ENCODE measurements at places on chromosomes 2 and 18.
A peak's percentile ranks its signal among the peaks of the same experiment; 100 is the strongest.

DNA sequence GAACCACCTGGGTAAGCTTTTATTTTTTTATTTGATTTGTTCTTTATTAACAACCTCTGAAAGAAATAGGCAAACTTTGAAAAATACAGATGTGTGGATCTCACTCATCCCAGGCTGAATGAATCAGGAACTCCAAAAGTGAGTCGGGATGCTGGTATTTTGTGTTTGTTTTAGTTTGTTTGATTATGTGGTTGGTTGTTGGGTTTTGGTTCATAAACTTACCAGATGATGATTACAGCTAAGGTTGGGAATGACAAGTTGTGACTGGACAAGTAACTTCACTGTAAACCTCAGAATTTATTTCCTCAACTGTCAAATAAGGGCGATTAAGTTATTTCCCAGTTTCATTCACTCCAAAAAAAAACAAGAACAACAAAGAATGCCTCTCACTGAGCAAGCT, 80.5 kb upstream of the KIF5C start:
- DNase-seq = peak; percentile 54

GRCh38 chr2:238287737-238288649, at the start of gene PER2:
Gene PER2, minus strand, starts transcription at chr2:238288610. Its CDS starts 10,674 bp downstream, at chr2:238277936.
- peak; percentile 71 for DNase-seq

GRCh38 chr18:55319459-55320193, 268.4 kb downstream of the TCF4 start:
- no peak for DNase-seq

- peak; percentile 65 for DNase-seq
Measured at GRCh38 chr2:29130295-29130694, 15.1 kb downstream of the CLIP4 start.

GRCh38 chr18:36711813-36712444, 116.9 kb downstream of the TPGS2 start:
- peak; percentile 76 for DNase-seq

DNA sequence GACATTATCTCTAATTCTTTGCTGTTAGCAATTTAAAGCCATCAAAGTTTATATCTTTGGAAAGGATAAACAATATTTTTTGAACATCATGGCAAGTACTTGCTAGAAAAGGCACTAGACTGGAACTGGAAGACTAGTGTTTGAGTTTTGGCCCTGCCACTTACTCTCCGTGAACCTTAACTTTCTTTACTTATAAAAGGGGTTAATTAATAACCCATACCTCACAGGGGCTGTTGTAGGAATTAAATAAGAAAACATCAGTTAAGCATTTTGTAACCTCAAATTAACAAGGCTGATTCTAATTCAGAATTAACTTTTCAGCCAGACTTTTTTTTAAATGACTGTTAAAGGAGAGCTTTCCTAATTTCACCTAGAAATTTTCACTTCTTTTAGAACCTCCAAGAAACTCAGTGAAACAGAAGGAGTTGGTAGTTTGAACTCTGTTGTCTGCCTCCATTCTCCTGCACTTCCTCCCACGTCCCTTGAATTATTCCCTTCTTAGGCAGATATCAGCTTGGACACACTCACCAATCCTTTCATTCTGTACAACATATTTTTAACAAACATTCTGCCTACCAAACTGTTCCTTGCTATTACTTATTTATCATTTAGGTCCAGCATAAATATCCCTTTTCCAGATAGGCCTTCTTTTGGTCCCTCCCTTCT, 79.5 kb downstream of the COX7A2L start:
- DNase-seq = no peak

- DNase-seq = no peak
Measured at GRCh38 chr2:185645529-185645928, 93.1 kb upstream of the FSIP2 start.

GRCh38 chr2:227260041-227260440, 65.0 kb upstream of the MFF start:
- DNase-seq = no peak

DNA sequence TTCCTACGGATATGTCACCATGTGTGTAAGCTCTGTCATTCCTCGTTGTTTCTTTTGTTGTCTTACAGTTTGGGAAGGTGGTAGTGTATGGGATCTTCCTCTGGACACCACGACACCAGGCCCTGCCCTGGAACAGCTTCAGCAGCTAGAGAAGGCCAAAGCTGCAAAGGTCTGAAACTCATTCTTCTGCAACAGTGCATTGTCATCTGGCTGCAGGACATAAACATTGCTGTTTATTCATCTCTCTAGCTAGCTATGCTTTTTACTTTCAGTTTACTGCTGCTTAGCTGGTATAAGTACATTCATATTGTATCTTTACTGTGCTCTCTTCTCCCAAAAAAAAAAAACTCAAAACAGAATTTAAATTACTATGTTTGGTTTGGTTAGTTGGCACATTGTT, 39.2 kb upstream of the KCNJ13 start:
- no peak for DNase-seq

- DNase-seq = no peak
Measured at GRCh38 chr2:59150217-59150849, 909.2 kb upstream of the FANCL start.

- DNase-seq = no peak
Measured at GRCh38 chr2:86039963-86040655, 65.6 kb downstream of the POLR1A start.

GRCh38 chr2:120526047-120526562, 180.2 kb downstream of the INHBB start:
- no peak for DNase-seq

- DNase-seq = no peak
Measured at GRCh38 chr2:37622450-37623100, 48.9 kb downstream of the CDC42EP3 start.

- DNase-seq = no peak
Measured at GRCh38 chr2:134224005-134224404, 29.9 kb upstream of the MGAT5 start.

All from skeletal muscle cell (primary cell).